Mucosa of gallbladder (tissue), 1 donor: ENCODE measurements at places on chromosomes 3 and 15.

DNA sequence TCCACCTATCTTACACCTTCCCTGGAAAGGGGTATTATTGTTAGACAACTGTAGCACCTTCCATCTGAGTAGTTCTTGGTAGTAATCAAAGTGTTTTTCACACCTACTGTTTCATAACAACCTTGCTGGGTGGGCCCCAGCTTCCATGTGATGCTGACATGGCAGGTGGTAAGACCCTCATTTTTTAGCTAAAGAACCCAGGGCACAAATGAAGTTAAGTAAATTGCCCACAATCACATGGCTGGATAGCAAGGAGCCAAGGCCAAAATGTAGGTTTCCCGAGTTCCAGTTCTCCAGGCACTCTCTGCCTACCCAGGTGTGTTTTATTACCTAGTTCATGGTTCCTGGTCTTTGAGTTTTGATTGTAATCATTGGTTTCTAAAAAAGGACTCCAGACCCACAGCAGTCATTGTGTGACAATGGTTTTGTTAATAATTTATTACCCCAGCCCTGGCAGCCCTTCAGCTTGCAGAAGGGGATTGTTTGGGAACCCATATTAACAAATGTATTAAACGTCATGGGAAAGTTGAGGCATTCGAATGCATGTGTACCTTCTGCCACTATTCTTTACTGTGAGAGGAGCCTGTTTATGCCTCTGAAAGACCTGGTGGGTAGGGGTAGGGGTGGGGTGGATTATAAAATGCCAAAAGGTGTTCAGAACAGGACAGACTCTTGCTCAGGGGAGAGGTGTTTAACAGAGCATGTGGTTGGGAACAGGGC is 222.2 kb upstream of the BHLHE40 start:
- peak; percentile 49 for DNase-seq

GRCh38 chr15:64521726-64522164 is 61.4 kb downstream of the ZNF609 start:
- peak; percentile 19 for DNase-seq

GRCh38 chr15:81189583-81190283 is 6.9 kb upstream of the IL16 start:
- peak; percentile 51 for DNase-seq

- no peak for DNase-seq
Observed at GRCh38 chr15:42151736-42152135, 4.7 kb downstream of the PLA2G4F start.

DNA sequence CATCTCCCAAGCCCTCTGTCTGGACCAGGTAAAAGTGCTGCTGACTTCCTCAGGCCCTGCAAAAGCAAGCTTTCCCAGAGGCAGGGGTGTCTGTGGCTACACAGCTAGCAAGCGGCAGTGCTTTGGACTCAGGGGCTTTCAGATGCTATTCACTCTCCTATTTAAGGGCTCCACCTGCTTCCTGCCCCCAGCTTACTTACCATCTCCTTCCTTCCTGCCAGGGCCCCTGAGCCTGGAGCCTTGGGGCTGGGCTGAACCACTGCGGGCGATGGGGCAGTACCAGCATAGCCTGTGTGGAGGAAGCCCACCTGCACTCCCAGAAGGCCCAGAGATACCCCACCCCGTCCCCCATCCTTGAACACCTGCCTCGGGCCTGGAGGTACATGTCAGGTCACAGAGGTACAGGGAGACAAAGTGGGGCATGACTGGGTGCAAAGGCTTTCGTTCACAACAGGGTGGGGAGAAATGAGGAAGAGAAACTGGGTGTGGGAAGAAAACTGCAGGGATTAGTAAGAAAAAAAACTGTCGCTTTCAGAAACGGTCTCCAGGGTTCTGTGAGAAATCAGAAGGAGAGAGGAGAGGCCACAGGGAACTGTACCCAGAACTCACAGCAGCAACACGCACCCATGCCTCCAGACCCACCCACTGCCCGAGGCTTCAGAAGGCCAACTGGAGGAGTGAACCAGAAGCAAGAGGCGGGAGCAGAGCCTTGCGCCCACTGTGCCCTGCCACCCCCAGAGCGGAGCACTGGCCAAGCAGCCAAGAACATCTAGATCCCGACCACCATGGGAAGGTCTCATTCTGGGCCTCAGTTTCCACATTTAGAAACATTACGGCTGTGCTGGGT is 49.5 kb downstream of the CCDC12 start:
- DNase-seq: no peak

GRCh38 chr3:16427103-16427965 is 86.2 kb downstream of the RFTN1 start:
- peak; percentile 40 for DNase-seq

DNA sequence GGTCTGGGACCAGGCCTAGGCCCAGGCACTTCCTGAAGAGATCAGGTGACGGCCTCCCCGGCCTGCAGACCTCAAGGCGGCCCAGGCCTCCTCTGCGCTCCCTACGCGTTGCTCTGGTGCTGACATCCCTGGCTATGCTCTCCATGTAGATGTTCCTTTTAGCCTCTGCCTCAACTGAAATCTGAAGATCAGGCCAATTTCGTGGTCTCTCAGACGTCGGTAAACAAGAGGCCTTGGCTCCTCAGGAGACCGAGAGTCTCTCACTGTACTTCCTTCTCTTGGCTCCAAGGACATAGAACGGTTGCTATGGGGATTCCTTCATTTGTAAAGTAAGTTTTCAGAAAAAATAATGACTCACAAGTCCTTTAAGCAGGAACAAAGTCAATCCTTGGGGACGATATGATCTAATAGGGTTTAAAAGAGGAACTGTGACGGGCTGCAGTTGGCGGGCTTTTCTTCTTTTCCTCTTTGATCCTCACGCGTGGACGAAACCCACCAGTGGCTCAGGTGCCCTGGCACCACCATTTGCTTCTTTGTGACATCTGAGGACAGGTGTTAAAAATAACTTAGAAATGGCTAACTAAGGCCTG is 55.6 kb upstream of the CGNL1 start:
- DNase-seq: no peak

- DNase-seq: no peak
Observed at GRCh38 chr3:22380253-22380652, 629.2 kb upstream of the ZNF385D start.

DNA sequence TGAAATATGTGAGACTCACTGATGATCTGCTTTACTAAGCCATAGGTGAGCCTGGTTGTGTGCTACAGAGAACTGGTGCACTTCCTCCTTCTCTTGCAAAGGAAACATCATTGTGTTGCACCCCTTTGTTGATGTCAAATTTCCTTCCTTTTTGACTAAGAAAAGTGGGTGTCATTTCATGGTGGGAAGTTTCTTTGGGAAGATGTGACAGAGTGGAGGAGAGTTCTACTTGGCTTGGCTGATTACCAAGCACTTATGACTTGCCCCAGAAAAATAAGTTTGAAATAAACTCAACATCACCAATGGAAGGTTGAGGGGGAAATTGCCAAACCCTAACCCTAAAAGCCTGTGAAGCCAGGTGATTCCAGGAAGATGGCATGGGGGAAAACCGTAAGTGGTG is 53.5 kb upstream of the KIF23 start:
- DNase-seq: no peak

- no peak for DNase-seq
Observed at GRCh38 chr3:11476735-11477144, 167.0 kb downstream of the VGLL4 start.

GRCh38 chr3:147807776-147808175 is 398.6 kb downstream of the ZIC1 start:
- DNase-seq: no peak

DNA sequence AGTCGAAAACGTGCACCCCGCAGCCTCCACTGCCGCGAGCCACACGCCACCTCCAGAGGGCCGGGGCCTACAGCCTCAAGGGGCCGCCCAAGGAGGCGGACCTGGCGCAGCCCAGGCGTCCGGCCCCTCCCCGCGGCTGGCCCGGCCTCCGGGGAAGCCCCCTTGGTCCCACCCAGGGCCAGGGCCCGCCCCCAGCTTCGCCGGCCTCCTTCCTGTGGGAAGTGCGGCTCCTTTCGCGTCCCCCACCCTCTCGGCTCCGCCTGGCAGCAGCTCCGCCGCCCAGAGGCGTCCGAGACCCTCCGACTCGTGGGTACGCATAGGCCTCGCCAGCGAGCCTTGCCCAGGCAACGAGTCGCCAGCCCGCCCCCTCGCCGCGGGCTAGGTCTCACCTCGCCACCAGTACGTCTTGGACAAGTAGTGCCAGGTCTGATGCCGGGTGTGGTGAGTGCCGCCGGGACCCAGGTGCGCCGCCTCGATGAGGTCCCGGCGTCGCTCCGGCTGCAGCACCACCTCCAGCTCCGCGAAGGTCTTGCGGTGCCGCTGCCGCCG is 642 bp downstream of the ZBTB11 start:
- peak; percentile 94 for DNase-seq

DNA sequence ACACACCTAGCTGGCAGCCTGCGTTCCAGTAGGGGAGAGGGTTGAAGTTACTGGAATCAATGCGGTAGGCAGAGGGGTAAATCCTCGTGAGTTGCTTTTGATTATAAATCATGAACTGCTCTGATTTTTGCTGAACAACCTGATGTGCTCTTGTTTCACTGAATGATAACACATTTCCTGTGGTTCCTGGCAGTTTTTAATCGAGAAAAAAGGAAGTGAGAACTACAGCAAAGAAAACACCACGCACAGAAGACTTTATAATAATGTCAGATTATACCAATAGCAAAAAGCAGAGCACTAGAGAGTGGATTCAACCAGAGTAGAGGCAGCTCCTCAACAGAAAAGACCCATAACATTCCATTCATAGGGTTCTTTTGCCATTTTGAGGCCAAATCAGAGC is 200.8 kb upstream of the STRIT1 start:
- DNase-seq: no peak

DNA sequence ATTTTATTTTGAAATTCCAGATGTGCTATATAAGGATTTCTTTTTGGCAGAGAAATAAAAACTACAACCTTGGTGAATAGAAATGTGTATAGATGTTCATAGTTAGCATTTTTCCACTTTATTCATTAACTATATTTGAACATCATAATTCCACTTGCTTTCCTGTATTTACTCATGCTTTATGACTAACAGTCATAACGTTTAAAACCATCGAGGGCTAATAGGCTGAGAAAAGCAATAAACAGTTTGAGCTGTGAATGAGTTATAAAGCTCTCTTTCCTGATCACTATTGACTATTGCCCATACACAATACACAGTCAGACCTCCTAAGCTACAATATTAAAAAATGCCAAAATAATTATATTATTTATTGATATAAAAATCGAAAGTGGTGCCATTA is 502.1 kb upstream of the RASGRP1 start:
- DNase-seq: no peak

DNA sequence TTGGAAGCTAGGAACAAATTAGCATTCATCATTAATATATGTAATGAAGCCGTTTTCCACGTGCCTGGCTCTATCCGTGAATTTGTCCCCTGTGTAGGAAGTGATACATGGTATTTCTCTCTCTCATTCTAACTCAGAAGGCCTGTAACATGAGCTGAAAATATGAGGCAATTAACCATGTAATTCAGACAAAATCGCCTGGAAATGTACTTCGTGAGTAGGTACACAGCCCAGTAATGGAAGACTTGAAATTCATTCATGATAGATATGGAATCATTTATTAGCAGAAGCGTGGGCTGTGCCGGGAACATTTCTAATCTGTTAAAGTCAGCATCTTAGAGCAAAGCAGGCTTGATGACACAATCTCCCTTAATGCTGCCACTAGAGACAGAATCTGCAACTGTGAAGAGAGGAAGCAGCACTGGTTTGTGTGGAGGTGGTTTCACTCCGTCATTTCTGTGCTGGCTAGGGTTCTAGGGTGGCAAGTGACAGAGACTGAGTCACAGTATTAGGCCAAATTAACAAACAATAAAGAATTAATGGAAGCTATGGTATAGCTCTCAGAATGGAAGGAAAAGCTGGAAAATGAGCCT is 225.0 kb upstream of the PROK2 start:
- DNase-seq: no peak

- no peak for DNase-seq
Observed at GRCh38 chr3:94082391-94082937, 19.6 kb downstream of the NSUN3 start.

GRCh38 chr3:53182764-53183355 is 21.9 kb downstream of the PRKCD start:
- no peak for DNase-seq

DNA sequence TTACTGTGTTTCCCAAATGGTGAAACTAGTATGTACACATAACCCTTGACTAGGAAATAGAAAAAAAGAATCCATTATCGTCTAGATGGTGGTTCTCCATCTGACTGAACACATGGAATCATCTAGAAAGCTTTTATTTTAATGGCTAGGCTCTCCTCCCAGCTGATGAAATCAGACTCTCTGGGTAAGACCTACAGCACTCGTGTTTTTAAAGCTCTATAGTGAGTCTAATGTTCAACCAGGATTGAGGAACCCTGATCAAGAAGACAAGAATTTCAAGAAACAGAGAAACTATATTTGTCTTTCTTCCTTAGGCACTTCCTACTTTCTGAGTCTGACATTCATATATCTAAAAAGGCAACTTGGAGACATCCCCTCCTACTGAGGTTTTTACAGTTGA is 118.8 kb downstream of the TMCO5A start:
- DNase-seq: no peak

DNA sequence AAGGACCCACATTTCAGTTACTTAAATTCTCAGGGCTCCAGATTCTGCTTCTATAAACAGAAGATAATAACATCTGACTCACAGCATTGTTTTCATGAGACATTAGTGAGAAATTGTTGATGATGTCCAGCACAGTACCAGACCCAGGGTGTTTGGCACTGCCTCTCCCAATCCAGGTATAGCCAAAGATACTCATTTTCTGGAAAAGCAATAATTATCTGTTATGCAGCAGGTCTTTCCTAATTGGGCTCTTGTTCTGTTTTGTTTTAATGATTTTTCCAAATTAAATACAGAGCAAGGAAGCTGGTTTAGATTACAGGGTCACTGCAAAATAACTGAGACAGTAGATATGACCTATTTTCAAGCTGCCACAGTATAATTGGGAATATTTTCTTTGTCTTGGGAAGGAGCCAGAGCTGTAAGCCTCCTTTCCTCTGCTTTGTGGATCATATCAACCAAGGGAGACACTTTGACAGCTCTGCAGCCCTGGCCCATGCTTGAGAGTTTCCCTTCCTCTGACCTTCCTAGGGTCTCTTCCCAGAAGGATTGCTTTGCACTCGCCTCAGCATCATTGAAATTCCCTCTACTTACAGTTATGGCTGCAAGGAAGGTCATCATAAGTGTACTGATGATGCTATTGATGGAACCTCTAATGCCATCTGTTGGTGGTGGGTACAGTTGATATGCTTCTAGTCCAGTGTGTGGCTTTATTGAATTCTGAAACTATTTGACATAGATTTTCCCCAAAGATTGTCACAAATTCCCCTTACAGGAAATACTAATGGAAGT is 522.4 kb upstream of the ADAMTS9 start:
- no peak for DNase-seq

- DNase-seq: peak; percentile 3
Observed at GRCh38 chr15:68299436-68299835, 21.9 kb downstream of the FEM1B start.

- no peak for DNase-seq
Observed at GRCh38 chr15:29819979-29820378, 2.3 kb downstream of the TJP1 start.
